ENCODE measurements at places on chromosomes 12 and 14.

DNA sequence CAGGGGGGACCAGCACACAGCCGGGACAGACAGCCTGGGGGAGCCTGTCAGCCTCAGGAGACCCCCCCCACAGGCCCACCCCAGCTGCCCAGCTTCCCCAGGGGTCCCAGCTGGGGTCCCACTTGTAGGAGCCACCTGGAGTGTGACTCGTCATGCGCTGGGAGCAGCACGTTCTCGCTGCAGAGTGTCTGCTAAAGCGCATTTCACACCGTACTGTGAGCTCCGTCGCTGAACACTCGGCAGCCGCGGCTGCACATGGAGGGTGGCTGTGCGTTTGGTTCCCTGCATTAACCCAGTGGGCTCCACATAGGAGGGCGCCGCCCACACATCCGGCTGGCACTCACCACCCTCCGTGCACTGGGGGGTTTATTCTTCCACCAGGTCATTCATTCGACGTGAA lies 56.7 kb downstream of the FBRSL1 start:
- no peak for DNase-seq

DNA sequence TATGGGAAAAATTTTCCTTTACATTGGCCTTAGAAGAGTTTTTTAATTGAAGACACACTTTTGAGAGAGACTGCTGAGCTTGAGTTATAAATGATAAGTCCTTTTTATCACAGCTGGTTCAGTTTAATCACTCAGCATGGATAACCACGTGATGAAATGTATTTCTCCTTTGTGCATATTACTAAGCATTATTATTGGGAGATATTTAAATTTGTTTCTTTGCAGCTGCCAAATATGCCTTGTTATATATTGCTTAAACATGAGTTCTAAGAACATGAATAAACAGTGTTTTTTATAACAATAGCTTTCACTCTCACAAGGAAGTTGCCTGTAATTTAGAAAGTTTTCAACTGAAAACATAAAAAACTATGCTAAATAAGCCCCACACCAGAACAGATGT lies 293.5 kb upstream of the LRFN5 start:
- no peak for DNase-seq

DNA sequence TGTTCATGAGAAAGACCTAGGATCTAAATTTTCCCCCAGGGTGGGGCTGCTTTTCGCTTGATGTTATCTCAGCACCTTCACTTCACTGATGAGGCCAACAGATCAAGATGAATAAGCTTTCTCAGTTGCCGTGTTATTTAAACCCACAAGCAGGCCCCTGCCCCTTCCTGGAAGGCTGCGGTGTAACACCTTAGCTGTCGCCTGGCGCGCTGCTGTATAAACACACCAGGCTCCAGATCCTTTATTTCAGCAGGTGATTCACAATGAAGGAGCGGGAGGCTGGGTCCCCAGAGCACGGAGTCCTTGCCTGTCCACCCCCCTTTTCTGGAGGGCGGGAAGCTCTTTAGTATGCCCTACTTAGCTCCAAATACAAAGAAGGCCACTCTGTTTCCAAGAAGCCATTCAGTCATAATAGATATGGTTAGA lies 515.4 kb downstream of the FUT8 start:
- DNase-seq = no peak

GRCh38 chr14:62667421-62667914 lies 377.8 kb downstream of the KCNH5 start:
- peak; percentile 9 for DNase-seq

DNA sequence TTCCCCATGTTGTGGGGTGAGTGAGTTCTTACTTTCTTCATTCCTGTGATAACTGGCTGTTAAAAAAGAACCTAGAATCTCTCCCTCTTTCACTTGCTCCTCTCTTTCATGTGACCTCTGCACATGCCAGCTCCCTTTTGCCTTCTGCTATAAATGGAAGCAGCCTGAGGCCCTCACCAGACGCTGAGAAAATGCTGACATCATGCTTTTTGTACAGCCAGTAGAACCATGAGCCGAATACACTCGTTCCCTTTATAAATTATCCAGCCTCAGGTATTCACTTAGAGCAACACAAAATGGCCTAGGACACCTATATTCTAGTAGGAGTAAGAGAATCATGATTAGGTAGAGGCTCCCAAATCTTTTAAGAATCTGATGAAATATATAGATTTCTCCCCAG lies 333.5 kb downstream of the LRIG3 start:
- no peak for DNase-seq
